ENCODE measurements at places on chromosomes 6 and 20. TPM values are rescaled to one million over a fixed set of nuclear protein-coding genes. Genes with fewer than 3 reads are reported as not detected.

Gene SMLR1
- not detected for total RNA-seq

GRCh38 chr6:113994934-113995342, 24.0 kb upstream of the HDAC2 start:
- DNase-seq: no peak

DNA sequence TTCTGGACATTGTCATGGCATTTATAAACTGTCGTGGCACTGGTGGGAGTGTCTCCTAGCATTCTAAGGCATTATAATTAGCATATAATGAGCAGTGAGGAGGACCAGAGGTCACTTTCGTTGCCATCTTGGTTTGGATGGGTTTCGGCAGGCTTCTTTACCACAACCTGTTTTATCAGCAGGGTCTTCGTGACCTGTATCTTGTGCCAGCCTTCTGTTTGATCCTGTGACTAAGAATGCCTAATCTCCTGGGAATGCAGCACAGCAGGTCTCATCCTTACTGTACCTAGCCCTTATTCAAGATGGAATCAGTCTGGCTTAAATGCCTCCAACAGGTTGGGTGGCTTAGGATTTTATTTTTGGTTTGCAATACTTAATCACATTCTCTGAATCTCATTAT, 142.7 kb upstream of the GGTLC1 start:
- DNase-seq: no peak

DNA sequence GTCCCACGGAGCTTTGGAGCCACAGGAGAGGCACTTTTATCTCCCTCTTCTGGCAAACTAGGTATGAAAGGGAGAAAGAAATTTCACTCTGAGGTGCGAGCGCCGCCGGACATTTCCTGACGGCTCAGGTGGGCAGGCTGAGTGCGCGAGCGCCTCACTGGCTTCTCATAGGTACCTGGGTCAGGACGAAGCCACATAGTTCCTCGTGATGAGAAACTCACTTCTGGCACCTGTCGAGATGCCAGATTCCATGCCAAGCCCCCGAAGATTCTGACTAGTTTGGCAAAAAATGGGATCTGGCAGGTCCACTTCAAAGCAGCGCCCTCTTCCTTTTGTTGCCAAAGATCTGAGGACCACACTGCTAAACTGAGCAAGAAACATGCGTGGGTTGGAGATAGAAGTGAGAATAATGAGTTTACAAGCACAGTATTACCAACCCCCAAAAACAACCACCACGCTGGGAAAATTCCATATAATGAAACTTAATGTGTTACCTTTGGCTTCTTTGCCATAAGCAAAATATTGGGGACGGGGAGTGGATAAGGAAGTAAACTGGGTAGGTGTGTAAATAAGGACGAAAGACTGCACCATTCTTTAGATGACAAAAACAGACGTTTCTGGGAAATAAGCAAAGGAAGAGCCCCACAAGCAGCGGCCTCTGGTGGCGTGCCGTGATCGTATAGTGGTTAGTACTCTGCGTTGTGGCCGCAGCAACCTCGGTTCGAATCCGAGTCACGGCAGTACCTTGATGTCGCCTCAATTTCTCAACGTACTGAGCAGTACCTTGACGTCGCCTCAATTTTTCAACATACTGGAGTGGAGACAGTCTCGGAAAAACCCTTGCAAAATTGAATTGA, 89.8 kb upstream of the PRSS16 start:
- peak; percentile 75 for DNase-seq

Gene EPHA7
- 2.4 TPM for total RNA-seq

GRCh38 chr6:130037207-130037811, 18.9 kb downstream of the L3MBTL3 start:
- no peak for DNase-seq

Gene HUS1B
- total RNA-seq: not detected

GRCh38 chr6:124676033-124676432, 286.2 kb upstream of the RNF217 start:
- no peak for DNase-seq

DNA sequence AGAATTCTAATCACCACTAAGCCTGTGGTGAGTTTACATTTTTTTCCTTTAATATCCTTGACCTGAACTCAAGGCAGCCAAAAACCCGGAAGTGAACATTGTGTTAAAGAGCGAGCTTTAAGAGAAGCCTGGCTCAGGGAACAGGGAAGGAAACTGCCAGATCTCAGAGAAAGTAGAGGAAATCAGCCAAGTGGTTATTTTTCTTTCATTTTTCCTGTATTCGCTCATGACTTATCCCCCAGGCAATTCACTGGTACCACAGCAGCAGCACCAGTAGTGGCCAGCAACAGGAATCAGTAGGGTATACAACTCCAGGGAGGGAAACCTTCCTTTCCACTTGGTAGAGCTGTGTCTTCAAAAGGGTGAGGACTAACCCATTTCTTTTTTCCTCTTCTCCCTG, 89.6 kb upstream of the HMGCLL1 start:
- no peak for DNase-seq

- DNase-seq: no peak
Observed at GRCh38 chr6:42095776-42096541, 45.6 kb downstream of the TAF8 start.

Gene FLRT3
- total RNA-seq: 0.05 TPM

- no peak for DNase-seq
Observed at GRCh38 chr6:129141499-129141898, 258.6 kb downstream of the LAMA2 start.

Gene CFAP206
- not detected for total RNA-seq

- no peak for DNase-seq
Observed at GRCh38 chr20:53852014-53852413, 218.4 kb downstream of the BCAS1 start.

GRCh38 chr6:33585403-33586107, 5.5 kb upstream of the BAK1 start:
- DNase-seq: peak; percentile 90

Gene MAFB
- 14.7 TPM for total RNA-seq

Gene SOX18
- total RNA-seq: 34.3 TPM

Gene SERPINB6
- 265 TPM for total RNA-seq

Gene OPN5
- total RNA-seq: not detected

Gene CST5
- not detected for total RNA-seq

GRCh38 chr20:37380864-37381579, 35.1 kb downstream of the SRC start:
- no peak for DNase-seq

- DNase-seq: no peak
Observed at GRCh38 chr6:109117346-109118035, 22.2 kb downstream of the CEP57L1 start.

DNA sequence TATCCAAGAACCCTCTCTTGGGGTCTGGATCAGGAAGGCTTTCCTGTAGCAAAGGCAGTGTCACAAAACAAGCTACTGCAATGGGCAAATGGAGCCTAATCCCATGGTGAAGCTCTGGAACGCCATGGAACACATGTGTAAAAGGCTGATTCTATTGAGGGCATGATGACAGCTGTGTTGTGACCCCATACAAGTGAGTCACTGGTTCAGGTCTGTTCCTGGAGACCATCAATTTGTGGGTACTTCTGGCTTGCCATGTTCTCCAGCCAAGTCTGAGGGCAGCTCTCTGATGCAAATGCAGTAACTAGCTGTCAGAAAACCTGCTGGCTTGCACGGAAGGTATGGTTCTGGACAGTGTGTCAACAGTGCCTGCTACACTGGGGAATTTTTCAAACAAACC, 33.3 kb upstream of the ECHDC1 start:
- DNase-seq: no peak

Gene LKAAEAR1
- total RNA-seq: not detected

Gene SLC17A2
- not detected for total RNA-seq

Gene HDGFL1
- not detected for total RNA-seq

- no peak for DNase-seq
Observed at GRCh38 chr20:13276945-13277541, 56.0 kb downstream of the ISM1 start.

DNA sequence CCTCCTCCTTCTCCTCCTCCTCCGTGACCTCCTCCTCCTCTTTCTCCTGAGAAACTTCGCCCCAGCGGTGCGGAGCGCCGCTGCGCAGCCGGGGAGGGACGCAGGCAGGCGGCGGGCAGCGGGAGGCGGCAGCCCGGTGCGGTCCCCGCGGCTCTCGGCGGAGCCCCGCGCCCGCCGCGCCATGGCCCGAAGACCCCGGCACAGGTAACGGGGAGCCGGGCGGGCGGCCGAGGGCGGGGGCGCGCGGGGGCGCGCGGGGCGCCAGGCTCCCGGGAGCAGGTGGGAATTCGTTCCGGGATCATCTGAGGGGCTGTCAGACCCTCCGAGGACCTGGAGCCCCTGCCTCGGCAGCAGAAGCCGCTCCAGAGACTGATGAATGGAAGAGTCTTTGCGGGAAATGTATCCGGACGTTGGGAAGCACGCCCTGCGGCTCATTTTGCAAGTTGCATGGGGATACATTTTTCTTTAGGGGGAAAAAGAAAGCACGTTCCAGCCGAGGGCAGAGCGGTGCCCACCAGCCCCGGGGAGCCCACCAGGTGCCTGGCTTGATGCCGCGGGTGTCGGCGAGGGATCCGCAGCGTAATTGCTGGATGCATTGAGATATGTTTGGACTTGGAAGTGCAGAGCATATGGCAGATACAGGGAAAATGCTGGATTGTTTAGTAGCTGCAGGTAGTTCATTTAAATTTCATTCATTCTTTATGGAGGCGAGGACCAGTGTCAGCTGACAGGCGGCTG, 394 bp downstream of the MYB start:
- no peak for DNase-seq

DNA sequence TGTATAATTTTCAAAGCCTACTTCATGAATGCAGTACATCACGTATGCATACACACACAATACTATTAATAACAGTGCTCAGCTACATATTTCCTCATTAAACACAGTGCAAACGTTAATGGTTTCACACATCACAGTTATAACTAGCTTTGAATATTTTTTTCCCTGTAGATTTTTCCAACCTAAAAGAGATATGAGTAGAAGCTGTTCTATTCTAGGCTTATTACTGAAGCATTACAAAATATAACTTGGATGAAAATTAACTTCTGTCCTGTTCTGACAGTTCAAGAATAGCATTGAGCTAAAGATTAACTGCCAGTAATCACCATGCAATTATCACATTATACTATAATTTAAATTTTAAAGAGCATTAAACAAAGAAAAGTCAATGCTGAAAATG, 6.2 kb downstream of the LMBRD1 start:
- DNase-seq: no peak

DNA sequence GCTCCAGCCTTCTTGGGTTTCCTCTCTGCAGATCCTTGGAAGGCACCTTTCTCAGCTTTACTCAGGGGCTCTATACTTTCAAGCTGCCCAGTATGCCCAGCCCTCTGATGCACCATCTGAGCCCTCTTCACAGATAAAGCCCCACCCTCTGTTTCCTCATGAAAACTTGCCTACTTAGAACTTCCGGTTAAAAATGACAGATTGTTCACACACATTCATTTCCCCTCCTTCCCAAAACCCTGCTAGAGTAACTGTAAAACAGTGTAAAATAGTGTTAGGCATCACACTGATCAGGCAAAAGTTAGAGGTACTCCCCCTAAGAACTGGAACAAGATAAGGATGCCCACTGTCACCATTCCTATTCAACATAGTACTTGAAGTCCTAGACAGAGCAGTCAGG, 14.0 kb upstream of the GCM1 start:
- DNase-seq: no peak

DNA sequence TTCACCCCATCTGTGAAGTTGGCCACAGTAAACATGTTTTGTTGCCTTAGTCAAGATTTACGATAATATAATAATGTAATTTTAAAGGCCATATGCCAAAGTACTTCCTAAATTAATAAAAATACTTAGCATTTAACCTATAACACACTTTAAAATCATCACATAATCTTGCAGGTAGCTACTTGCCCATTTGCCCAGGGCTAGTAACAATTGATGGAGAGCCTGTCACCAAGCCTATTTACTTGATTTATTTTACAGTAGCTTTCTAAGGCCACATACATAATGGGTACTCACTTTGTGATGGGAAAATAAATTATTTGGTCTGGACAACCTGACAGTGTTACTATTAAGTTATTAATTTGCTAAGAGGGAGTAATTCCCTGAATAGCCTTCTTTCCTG, 14.5 kb downstream of the BTBD9 start:
- DNase-seq: no peak

DNA sequence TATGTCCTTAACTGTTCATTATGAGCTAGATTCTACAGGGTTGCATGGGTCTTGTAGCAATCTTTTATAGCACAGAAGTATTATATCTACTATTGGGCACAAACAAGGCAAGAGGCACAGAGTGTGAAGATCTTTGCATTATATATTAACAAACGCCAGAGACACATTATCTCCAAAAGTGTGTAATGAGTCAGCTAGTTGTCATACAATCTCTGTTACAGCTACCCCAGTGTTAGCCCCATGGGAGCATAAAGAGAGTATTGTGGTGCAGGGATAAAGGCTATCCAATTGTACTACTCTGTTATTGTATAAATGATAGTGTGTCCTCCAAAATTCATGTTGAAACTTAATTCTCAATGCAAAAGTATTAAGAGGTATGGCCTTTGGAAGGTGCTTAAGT, 148.4 kb upstream of the RIMS1 start:
- DNase-seq: no peak

DNA sequence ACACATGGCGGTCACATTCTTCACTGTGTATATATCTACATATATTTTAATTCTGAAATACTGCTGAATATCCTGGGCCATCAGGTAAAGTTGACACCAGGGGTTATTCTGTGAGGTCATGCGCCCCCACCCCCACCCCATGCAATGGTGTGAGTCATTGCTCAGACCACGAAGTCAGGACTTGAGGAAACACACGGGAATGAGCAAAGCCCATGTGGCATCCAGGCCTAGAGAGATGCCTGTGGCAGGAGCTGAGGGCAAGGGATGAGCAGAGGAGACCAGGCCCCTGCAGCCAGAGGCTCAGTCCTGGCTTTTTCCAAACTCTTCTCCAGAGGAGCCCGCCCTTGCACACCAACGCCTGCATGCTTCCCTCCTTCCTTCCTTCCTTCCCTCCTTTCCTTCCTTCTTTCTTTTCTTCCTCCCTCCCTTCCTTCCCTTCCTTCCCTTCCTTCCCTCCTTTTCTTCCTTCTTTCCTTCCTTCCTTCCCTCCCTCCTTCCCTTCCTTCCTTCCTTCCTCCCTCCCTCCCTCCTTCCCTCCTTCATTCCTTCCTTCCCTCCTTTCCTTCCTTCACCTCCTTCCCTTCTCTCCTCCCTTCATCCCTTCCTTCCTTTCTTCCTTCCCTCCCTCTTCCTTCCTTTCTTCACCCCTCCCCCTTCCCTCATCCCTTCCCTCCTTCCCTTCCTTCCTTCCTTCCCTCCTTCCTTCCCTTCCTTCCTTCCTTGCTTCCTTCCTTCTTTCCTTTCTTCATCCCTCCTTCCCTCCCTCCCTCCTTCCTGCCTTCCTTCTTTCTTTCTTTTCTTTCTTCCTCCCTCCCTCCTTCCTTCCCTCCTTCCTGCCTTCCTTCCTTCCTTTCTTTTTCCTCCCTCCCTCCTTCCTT, 72.0 kb upstream of the INSM1 start:
- DNase-seq: no peak

GRCh38 chr20:63520934-63521601, 503 bp downstream of the PPDPF start:
- peak; percentile 83 for DNase-seq

Gene TREM1
- 0.67 TPM for total RNA-seq

DNA sequence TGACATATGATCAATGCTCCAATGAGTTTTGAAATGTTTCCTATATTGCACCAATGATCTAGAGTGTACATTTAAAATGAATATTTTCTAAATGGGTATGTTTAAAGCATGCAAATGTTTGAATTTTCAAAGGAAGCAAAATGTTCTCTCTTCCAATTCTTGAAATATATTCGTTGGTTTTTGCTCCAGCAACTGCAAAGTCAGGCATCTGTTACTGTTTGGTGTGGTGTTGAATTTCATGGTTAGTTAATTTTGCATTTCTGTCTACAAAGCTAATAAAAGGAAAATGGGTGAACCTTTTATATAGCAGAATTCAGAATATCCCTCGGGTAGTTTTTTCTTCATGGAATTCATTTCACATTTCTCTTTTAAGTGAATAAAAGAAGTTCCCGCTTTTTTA, 1018.3 kb downstream of the GRIK2 start:
- no peak for DNase-seq

Data from Right ventricle myocardium superior (tissue), 1 donor.